Fibroblast of lung (primary cell): ENCODE measurements at places on chromosomes 16 and 17.

DNA sequence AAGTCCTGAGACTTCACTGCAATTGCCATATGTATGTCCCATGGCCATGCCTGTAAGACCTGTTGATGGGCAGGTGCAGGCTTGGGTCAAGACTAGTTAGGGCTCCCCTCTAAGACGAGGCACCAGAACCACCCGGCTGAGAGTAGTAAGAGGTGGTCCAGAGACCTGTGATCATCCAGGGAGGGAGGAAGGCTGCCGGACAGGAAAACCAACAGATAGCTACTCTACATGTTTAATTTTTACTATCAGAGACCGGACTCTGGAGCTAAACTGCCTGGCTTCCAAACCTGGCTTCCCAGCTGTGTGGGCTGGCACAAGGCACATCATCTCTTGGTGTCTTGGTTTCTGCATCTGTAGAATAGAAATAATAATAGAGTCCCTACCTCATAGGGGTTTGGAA lies 73.0 kb downstream of the ERCC4 start:
- DNase-seq: no peak

- peak; percentile 35 for DNase-seq
These were observed 3.2 kb downstream of the ACTG1 start for GRCh38 chr17:81509207-81509971.

DNA sequence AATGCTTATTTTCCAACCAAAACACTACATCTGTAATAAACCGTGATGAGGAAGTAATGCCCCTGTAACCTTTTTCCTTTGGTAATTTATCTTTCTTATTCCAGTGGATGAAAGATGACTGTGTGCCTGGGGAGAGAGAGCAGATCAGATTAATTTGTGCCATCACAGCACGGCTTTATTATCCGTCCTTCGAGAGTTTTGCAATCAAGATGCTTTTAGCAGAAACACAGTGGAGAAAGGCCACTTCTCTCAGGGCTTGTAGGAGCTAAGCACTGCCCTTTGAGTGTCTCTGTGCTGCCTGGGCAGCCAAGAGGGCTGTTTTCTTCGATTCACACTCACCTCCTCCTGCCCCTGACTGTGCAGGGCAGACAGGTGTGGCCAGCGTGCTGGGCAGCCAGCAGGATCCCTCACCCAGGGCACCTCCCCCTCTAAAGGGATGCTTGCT lies 190.2 kb downstream of the PRKCA start:
- DNase-seq: peak; percentile 64

DNA sequence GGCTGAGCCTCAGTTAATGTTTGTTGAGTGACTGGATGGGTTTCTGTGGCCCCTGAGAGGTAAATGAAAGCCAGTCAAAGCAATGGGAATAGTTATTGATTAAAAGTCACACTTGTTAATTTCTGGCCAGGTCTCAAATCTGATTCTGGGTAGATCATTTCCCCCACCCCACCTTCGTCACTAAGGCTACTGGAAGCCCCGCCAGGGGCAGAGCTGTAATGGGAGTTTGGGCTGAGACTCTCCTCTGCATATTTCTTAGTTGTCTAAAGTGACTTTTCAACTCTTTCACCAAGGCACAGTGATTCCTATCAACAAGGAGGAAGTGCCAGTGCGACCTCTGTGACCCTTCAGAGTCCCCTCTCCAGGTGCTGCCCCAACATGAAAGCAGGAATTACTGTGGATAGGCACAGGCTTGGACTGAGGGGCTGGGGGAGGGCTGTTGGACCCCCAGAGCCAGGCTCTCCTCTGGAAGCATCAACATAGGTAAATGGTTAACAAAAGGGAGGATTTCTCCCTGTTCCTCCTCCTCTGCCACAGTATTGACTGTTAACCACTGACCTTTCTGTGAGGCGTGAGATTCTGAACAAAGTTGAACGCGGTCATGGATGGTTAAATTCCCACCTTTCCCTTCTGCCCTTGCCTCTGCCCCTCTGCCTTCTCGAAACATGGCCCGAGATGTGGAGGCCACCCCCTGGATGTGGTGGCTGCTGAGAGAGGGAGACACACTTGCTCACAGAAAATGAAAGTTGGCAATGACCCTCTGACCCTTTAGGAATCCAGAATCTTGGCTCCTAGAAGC lies 20.8 kb upstream of the TBX2 start:
- DNase-seq: no peak

DNA sequence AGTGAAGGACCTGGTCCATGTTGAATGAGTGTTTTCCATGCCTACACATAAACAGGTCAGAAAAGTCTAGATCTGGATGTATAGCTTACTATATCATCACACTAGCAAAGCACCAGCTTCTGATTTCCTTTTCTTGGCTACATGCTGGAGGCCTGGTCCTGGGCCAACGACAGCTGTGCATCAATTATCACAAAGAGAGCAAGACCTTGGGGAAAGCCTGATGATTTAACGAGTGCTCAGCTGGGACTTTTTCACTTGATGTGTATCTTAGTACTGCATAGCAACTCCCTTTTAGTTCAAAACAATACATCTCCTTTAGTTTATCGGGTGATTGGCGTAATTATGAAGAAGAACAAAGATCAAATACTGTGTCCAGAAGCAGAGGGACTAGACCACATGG lies 358.2 kb downstream of the KIF2B start:
- DNase-seq: no peak

DNA sequence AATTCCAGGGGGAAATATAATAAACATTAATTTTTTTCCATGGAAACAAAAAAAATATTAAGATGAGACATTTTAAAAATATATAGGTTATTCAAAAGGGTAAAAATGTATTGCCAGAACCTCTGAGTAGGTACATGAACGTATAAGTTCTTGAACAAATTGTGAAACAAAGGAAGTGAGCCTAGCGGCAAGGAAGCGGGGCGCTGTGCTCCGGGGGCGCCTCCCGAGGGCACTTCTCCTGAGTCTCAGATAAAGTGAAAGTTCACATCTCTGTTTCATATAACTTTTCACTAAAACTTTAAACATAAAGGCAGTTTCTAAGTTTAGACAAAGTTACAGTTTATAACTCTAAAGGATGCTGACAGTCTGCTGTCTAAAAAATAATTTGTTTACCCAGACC lies 52.3 kb downstream of the TNRC6C start:
- no peak for DNase-seq

- no peak for DNase-seq
These were observed 17.3 kb downstream of the CA5A start for GRCh38 chr16:87918866-87919680.

DNA sequence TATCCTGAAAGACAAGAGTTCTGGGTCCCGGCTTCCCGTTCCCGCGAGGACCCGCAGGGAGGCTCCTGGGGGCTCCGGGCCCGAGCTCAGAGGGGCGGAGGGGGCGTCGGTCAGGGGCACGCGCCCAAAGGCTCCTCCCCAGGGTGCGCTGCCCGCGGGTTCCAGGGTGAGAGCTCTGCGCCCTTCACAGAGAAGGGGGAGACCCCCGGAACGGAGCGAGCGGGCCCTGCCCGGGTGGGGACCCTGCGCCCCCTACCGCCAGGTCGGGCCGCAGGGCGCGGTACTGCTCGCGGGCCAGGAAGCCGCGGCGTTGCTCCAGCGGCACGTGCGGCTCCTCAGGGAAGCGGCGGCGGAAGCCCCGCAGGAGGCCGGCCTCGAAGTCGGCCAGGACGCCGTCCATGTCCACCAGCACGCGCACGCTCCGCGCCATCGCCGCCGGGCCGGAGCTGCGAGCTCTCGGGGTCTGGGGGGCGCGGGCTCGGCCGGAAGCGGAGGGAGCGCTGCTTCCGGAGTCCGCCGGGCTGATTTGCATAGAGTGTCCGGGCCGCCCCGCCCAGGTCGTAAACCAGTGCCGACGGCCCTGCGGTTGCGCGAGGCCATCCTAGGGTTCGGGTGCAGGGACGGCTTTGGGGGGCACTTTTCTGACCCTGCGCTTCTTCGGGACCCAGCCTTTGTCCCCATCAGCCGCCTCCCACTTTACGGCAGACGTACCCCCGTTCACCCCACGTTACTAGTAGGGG lies at the start of gene NT5C:
Gene NT5C (minus strand): TSS at position 465 of the 740 bp plus-strand sequence. CDS start 35 bp downstream, at position 430.
- DNase-seq: peak; percentile 76

GRCh38 chr17:49501496-49501895 lies 6.4 kb downstream of the NGFR start:
- no peak for DNase-seq

DNA sequence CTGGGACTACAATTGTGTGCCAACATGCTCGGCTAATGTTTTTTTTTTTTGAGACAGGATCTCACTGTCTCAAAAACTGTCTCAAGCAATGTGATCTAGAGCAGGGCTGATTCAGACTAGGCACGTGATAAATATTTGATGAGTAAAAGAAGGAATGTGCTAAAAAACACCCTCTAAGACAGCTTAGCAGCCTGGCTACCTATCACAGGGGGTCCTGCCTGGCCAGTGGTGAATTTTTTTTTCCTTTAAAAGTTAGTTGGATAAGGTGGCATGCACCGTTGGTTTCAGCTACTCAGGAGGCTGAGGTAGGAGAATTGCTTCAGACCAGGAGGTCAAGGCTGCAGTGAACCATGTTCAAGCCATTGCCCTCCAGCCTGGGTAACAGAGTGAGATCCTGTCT lies 14.8 kb upstream of the GPATCH8 start:
- DNase-seq: peak; percentile 12

GRCh38 chr16:84327926-84328505 lies 33.3 kb downstream of the WFDC1 start:
- DNase-seq: no peak

DNA sequence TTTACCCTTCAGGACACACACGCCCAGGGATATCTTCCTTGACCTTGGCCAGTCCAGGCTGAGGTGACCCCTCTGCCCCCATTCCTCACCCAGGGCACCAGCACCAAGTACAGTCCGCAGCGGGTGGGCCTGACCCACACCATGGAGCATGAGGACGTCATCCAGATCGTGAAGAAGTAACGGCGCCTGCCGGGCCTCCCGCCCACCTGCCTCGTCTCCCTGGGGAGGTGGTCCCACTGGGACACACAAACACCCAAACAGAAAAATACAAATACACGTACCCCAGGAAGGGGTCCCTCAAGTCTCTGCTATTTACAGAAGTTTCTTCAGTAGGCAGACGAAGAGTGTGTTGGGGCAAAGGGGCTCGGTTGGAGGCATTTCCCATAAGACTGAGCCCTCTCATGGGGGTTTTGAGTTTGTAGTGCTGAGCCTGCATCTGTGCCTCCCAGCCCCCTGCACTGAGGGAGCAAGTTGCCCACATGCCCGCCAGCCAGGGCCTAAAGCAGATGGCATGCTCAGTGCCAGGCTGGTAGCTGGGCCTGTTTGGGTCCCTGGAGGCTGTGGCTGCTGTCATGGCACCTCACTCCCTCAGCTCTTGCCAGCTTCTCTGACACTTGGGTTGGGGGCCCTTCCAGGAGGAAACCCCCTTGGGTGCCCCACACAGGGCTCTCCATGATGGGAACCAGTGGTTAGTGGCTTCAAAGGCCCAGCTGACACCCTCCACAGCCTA lies 1.3 kb upstream of the MYO15A start:
- DNase-seq: no peak

DNA sequence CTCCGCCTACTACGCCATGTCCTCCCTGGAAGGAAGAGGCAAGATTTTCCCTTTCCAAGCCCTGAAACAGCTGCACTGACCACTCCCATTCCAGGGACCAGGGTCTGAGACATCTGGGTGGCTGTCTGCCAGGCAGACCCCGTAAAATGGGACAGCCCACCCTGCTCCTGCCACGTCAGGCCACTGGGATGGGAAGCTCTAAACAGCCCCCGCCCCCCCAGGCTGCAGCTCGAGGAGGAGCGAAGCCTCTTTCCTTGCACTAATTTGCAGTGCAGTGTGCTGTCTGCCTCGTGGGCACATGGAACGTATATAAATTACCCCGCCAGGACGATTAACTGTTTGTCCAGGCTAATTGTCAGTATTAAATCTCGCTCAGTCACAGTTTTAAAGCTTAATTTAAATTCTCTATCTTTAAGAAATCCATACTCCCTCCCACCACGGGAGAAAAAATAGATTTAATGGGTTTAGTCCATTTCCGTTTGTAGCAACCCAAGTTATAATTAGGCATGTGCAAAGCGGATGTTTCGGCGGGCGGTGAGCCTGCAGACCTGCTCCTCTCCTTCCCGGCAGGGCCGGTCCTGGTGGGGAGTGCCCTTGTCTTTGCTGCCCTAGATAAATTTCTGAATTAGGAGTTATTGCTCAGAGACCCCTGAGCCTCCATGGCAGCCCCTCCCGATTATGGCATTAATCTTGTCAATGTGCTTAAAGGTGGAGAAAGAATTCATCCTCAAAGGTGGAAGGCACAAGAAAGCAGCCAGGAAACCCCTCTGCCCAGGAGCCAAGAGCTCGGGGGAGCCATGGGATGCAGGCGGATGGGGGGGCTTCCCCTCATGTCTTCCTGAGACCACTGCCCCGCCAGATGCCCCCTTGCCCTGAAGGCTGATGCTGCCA lies 268.0 kb upstream of the TNRC6C start:
- no peak for DNase-seq

- no peak for DNase-seq
These were observed 548 bp upstream of the ADGRG5 start for GRCh38 chr16:57541754-57542435.

DNA sequence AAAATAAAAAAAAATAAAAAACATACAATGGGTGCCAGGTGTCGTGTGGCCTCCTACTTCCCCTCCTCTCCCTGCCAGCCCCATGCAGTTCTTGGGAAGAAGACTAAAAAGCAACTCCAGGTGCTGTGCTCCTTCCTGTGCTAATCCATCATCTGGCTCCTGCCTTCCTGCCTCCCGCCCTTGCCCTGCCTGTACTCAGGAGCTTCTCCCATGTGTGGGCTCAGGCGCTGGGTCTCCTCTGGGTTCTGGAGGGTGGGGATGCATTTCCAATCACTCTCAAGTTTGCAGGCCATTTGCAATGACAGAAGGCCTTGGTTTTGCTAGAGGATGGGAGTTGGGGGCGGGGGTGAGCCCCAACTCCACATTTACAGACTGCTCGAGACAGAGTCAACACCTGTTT lies 122.9 kb downstream of the SDK2 start:
- DNase-seq: no peak

DNA sequence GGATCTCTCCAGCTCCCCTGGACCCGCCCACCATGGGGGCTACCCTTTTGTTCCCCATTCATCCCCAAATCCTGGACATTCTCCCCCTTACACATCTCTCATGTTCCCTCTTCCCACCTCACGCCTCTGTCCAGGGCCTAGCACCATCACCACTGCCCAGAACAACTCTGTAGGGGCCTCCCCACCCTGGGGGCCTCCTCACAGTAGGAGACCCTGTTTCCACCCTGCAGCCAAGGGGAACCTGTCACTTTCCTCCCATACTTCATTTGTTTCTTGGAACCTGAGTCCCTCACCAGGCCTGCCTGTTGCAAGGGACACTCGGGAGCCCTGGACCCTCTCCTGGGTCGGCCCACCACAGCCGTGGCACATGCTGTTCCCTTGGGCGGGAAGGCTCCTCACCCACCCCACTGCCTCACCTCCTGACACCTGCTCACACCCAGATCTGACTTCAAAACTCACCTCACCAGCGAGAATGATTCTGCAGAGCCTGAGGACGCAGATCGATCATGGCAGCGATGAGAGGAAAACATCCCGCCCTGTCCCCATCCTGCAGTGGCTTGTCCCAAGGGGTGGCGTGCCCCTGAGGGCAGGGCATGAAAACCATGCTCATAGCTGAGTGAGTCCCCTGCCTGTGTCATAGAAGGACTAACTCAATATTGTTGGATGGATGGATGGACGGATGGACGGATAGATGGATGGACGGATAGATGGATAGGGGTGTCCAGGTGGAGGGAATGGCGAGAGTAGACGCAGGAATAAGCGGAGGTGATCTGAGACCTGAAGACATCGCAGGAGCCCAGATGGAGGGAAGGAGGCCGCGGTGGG lies 6.8 kb upstream of the RASD1 start:
- DNase-seq: no peak

GRCh38 chr16:69542974-69543373 lies 22.8 kb upstream of the NFAT5 start:
- DNase-seq: peak; percentile 12
